ENCODE measurements at places on chromosomes 1 and 21.

GRCh38 chr1:244851546-244852231, 12.7 kb downstream of the HNRNPU start:
- DNase-seq = no peak

- no peak for DNase-seq
These were observed 54.7 kb upstream of the DSCAM start for GRCh38 chr21:40901691-40902090.

DNA sequence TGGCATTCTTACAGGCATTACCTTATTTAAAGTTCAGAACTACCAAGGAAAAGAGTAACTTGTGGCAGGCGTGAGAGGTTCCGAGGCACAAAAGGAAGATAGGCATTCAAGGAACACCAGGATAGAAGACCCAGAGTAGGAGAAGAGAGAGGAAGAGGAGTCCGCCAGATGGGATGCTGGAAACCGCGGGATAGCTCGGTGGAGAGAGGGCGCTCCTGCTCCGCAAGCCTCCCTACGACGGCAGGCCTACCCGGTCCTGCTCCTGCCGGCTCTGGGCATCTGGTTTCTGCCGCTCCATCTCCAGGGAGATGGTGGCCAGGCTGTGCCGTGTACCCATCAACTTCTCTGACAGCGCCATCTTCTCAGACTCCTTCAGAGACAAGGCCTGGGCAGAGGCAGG, 5.4 kb upstream of the NBPF1 start:
- no peak for DNase-seq

- no peak for DNase-seq
These were observed 4.4 kb downstream of the DNAJC16 start for GRCh38 chr1:15531003-15531402.

- DNase-seq = no peak
These were observed 31.0 kb upstream of the SDHB start for GRCh38 chr1:17084787-17085186.

DNA sequence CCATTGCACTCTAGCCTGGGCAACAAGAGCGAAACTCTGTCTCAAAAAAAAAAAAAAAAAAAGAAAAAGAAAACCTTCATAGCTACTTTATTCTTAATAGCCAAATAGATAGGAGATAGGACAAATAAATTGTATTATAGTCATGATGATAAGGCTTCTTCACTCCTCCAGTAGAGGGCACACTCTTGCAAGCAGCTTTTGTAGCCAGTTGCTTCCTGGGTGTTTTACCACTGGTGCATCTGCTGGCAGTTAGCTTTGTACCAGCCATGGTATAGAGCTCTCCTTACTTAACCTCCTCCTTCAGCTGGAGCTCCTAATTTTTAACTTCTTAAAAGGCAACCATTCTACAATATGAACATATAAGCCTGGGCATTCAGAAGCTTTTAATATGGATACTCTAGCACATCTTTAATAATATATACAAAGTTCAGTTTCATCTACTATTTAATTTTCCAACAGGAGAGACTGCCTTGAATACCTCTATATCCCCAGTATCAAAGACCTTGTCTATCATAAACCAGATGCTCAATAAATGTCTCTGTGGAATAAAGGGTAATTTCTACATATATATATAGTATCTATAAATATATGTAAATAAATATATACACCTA, 35.8 kb downstream of the EVI5 start:
- peak; percentile 7 for DNase-seq

GRCh38 chr1:174743654-174744561, 255.8 kb upstream of the CACYBP start:
- DNase-seq = peak; percentile 56

GRCh38 chr1:67937651-67938050, 104.4 kb upstream of the GNG12 start:
- no peak for DNase-seq

GRCh38 chr1:23799255-23799569, 1.3 kb downstream of the GALE start:
- no peak for DNase-seq

- no peak for DNase-seq
These were observed 60.4 kb upstream of the TNFSF4 start for GRCh38 chr1:173267453-173267945.

GRCh38 chr1:31818206-31818605, 2.4 kb upstream of the SPOCD1 start:
- no peak for DNase-seq

DNA sequence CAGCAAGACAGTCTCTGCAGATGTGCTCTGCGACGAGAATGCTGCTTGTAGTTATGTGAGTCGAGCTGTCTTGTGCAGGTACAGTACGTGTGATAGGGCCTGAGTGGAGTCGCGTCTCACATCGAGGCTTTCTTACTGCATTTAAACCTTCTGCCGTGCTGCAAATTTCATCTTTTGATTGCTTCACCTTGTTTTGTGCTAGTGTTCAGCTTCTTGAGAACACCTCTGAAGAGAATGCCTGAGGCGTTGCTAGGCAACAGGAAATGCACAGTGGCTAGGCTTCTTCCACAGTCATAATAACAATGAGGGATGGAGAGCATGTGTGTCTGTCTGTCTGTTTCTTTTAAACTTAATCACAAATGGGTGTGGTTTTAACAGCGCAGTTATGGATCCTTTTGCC, 52.9 kb downstream of the MRPS6 start:
- no peak for DNase-seq

DNA sequence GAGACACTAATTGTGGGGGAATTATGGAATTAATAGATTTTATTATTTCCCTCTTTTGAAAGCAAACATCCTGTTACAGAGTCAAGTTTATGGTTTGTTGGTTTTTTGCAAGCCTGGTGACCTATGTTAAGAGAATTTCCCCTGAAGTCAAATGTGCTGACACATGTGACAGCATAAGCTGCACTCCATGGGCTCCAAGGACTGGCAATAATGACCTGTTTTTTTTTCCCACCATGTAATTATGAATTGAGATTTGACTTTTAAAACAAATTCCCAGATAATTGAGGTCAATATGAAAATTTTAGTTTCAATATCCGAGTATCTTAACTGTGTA, 242.5 kb upstream of the SGIP1 start:
- peak; percentile 25 for DNase-seq
